ENCODE measurements at places on chromosomes 16 and 17.

- no peak for DNase-seq
Measured at GRCh38 chr16:56257666-56258342, 66.5 kb downstream of the GNAO1 start.

DNA sequence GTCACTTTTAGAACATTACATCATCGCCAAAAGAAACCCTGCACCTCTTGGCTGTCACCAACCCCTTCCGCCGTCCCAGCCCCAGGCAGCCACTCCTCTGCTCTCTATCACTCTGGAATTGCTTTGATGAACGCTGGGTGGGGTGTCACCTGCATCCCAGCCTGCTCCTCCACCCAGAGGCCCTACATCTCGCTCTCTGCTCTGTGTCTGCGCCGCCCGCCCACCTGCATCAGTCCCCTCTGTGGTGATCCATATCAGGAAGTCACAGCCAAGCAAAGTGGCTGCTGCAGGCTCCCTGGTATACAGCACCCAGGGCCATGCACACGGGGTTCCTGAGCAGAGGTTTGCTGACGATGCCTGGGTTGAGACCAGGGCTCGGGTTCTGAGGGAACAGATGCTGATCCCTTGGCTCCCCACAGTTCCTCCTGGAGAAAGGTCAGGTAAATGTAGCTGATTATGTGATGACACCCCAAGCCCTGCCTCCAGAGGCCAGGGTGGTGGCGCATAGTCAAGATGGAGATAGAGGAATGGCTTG lies 30.8 kb downstream of the MPRIP start:
- no peak for DNase-seq

DNA sequence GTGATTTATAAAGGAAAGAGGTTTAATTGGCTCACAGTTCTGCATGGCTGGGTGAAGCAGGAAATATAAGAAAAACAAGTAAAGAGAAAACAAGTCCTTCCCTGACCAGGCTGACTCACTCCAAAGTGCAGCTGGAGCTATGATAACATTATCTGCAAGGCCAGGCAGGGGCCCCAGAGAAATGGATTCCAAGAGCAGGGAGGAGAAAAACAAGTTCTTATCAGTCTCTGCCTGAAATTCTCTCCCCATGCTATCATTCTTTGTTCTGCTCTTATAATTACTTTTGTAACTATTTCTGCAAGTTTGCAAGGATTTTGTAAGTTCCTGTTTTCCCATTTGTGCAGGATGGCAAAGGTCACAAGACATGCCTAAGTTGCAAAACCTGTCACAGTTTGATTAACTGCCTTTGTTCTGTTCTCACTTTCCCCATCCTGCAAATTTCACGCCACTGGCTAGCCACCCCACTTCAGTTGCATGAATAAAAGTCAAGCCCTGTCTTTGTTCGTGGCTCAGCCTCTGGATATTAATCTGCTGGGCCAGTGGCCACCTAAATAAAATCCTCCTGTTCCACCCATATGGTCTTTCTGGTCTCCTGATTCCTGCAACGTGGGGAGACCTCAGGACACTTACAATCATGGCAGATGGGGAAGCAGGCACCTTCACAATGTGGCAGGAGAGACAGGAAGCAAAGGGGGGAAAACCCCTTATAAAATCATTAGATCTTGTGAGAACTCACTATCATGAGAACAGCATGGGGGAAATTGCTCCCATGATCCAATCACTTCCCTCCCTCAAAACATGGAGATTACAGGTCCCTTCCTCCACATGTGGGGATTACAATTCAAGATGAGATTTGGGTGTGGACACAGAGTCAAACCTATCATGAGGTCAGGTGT lies 13.1 kb downstream of the ABCA9 start:
- DNase-seq = peak; percentile 8

DNA sequence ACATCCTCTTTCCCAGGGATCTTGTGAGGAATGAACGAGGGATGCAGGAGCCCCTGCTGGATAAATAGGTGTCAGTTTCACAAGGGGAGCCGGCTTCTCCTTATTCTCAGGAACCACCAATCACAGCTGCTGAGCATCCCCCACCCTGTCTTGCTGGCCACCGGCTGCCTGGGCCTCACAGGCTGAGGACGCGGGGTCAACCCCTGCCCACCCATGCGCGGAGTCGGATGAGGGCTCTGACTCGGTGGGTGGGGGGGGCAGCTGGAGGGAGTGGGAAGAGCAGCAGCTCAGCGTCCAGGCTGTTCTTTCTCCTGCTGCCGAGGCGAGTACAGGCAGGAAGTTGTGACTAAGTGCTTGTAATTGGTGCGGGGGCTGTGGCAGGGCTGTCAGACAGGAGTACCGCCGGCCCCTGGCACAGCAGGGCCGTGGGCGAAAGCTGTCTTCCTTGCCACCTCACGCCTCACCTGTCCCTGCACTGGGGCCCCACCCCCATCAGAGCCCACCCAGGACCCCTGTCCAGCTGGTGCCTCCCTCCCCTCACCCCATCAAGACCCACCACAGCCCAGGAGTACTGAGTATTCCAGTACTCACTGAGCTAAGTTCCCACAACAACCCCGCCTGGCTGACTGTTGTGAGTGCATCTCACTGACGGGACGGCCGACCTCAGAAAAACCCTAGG lies 11.0 kb upstream of the DPEP1 start:
- peak; percentile 31 for DNase-seq

GRCh38 chr16:8552487-8553221 lies 37.7 kb downstream of the TMEM114 start:
- DNase-seq = no peak

GRCh38 chr17:32451879-32452278 lies 7.6 kb downstream of the PSMD11 start:
- no peak for DNase-seq

DNA sequence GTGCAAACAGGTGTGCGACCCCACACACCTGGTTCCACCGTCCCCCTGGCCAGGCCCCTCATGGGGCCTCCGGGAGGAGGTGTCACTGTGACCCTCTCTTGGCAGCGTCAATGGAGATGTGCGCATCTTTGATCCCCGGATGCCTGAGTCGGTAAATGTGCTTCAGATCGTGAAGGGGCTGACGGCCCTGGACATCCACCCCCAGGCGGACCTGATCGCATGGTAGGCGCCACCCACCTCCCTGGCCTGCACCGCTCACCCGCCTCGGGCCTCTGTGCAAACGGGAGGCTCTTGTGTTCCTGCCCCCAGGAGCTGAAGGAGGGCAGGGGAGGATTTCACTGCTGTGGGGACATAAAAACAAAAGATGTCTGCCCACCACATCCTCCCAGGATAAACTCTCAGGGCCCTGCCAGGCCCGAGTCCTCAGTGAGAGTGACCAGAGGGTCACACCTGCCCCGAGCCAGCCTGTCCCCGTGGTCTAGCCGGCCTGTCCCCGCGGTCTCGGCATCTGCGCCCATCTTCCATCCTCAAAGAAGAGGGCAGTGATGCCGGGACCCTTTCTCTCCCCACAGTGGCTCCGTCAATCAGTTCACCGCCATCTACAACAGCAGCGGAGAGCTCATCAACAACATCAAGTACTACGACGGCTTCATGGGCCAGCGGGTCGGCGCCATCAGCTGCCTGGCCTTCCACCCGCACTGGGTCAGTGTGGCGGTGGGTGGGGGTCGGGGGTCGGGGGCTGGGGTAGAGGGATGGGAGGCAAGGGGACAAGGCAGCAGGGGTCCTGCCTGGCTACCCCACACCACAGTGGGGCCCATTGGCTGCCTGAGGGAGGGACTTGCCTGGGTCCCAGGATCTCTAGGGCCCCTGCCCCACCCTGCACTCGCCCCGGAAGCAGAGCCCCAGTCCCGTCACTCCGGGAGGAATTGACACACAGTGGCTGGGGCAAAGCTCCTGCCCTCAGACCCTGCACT lies 29.0 kb upstream of the CHMP6 start:
- DNase-seq = no peak

DNA sequence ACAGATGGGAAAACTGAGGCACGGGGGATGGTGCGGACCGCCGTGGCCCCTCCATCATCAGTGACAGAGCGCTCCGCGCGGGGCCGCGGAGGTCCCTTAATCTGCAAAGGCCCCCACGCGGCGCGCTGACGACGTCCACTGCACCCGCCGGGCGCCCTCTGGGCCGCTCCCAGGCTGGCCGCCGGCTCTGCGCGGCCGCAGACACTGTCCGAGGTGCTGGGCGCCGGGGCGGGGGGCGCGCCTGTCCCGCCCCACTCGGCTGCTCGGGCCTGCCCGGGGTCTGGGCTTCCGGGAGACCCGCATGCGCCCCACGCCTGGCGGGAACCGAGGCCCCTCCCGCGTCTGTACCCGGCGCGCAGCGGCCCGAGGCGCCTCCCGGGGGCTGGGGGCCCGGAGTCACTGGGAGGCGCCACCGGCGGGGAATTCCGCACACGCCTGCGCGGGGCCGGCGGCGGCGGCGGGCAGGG lies 550 bp upstream of the RNF213 start:
- DNase-seq = no peak
